ENCODE measurements at places on chromosomes 7 and 10.

DNA sequence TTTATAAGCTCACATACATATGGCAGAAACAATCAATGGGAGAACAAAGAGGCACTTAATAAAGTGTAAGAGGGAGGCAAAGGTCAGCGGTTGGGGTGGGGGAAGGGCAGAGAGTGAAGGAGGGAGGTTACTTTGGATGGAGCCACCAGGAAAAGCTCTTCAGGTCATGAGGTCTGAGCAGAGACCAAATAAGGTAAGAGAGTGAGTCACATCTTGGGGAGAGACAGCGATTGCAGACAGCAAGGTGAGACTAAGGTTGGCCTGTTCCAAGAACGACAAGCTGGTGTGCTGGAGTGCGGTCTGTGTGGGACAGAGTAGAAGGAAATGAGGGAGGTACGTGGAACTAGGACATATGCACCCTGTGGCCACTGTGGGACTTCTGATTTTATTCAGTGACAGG lies 74.3 kb upstream of the TOMM7 start:
- DNase-seq, result no peak

- DNase-seq, result no peak
Measured at GRCh38 chr10:123375097-123375496, 220.9 kb downstream of the BUB3 start.

GRCh38 chr7:111951052-111951451 lies 255.1 kb downstream of the DOCK4 start:
- no peak for DNase-seq

GRCh38 chr7:44194069-44194468 lies 4.8 kb upstream of the GCK start:
- peak; percentile 13 for DNase-seq

DNA sequence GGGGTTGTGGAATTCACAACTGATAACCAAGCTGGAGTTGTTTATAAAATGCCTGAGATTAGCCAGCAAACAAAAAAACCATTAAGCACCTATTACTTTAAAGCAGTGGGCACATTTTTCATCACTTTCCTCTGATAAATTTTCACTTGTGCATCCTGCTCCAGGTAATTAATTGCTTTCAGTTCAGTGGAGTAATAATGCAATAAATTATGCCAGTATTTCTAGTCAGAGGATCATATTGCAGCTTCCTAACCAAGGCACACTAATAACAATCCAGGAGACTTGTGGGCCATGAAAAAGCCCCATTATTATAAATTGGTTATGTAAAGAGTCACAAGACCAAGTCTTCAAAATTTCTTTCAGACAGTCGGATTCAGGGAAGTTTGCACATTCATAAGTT lies 193.2 kb downstream of the LRMDA start:
- no peak for DNase-seq

DNA sequence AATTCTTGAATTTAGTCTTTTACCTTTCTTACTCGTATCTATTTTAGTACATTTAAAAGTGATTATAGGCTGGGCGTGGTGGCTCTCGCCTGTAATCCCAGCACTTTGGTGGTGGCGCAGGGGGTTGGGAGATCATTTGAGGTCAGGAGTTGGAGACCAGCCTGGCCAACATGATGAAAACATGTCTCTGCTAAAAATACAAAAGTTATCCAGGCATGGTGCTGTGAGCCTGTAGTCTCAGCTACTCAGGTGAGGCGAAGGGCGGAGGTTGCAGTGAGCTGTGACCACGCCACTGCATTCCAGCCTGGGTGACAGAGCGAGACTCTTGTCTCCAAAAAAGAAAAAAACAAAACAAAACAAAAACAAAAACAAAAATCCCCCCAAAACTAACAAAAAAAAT lies 12.2 kb downstream of the PRKCQ start:
- no peak for DNase-seq

DNA sequence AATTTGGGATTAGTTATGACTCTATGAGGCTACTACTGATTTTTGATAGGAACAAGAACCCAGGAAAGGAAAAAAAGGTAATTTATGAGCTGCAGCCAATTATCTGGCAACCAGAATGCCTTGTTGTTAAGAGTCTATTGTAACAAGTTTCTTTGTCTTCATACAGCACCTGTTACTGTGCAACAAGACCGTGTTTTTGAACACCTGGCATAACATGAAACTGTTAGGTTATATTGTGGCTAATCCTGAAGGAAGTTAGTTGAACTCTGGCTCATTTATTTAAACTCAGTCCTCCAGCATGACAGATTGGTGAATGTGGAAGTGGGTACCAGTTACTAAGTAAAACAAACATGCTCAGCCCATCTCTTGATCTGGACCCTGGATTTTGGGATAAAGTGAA lies 33.0 kb downstream of the RALA start:
- no peak for DNase-seq

- no peak for DNase-seq
Measured at GRCh38 chr10:44243851-44244510, 140.9 kb downstream of the CXCL12 start.

DNA sequence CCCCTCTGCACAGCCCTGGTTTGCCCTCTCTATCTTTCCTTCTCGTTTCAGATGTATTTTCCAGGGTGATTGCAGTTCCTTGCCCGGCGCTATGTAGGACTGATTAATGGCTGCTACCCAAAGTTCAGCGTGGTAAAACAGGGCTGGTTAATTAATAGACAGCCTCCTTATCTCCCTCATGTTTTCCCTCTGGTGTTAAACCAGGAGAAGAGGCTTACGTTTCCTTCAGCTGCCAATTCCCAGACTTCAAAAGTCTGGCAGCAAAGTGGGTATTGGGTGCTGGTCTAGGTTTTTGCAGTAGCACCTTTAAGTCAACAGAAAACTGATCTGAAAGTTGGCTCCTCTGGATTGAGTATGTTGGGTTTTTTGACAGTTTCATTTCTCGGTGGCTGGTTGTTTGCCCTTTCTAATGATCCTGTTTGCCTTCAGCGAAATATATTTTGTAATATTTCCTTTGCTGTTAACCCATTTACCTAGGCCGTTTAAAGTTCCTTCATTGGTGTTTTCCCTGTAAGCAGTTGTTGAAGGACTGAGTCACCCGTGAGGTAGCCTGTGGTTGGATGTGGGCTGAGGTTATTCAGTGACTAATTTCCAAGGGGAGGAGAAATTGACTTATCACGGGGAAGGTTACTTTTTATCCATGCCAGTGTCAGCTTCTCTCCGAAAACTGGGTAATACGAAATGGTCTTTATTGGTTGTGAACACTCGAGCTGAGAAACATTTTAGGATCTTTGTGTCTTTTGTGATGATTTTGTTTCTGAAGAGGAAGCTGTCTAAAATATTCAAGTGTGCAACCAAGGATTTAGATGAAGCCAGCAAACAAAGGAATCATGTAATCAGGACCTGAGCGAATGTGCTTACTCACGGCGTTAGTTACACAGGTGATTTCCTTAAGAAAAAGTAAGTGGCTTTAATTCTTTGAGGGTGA lies 257.2 kb downstream of the KIAA1217 start:
- peak; percentile 46 for DNase-seq

GRCh38 chr10:73655257-73655989 lies 406 bp downstream of the SYNPO2L start:
- no peak for DNase-seq

DNA sequence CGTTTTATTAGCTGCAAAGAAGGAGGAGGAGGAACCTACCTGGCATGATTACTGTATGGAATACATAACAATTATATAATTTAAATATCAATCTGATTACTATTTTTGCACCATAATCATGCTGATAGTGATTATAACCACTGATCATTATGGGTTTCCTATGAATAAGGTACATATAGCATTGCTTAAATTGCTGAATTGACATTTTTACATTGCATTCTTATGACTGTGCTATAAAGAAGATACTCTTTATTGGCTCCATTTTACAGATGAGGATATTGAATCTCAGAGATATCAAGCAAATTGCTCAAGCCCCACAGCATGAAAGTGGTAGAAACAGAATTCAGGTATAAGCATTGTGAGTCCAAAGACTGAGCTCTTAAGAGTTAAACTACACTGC lies 23.1 kb downstream of the DKK1 start:
- DNase-seq, result no peak

GRCh38 chr7:113756250-113756649 lies 162.6 kb downstream of the PPP1R3A start:
- DNase-seq, result no peak

DNA sequence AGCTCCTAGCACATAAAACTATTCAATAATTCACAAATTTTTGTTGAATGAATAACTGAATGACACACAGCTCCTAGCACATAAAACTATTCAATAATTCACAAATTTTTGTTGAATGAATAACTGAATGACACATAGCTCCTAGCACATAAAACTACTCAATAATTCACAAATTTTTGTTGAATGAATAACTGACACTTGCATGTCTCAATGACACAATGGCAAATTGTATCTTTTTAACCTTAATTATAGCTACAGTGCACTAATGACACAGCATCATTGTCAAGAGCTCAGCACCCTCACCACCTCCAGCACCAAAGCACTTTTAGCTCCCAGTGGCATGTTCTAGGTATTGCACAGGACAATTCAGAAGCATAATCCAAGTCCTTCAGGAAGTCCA lies 131.6 kb downstream of the PDE1C start:
- DNase-seq, result no peak

DNA sequence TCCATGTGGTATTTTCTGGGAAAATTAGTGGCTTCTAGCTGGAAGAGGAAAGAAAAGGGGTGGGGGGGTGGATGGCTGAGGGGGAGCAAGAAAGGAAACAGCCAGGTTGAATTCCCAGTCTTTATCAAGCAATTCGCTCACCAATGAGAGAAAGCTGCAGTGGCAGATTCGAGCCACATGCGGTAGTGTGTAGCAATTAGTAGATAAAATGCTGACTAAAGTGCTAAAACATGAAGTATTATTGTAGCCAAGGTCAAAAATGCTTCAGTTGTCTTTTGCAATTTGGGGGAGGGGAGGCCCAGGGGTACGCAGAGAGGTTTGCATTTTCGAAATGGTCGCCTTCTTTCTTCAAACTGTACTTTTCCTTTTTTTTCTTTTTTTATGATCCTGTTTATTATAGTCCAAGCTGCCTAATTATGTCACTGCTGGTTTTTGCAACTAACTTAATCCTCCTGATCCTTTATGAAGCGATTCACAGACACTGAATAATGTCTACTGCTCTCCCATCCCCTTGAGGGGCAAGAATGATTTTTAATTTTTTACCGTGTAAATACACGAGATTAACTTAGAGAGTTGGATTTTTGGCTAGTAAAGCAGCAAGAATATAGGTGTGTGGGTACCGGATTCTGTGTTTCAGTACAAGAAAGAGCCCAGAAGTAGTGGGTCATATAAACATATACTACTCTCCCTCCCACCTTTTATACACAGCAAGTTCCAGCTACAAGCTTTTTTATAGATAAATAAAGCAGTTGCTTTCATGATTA lies 3.6 kb upstream of the ARID5B start:
- no peak for DNase-seq

DNA sequence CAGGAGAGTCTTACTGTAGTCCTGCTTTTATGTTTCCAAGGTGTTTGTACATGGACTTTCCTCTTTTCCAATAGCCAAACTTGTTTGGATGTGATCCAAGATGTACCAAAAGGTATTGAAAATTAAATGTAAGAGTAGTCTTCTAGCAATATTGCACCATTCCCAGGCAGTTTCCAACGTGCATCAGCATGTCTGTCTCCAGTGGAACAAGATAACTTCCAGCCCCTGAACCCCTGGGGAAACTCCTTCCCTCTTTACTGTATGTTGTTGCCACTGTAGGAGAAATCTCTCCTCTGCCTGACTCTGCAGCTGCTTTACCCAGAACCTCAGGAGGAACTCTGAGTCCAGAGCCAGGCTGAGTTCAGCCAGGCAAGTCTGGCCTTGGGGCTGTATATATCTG lies 18.5 kb downstream of the ARMC10 start:
- no peak for DNase-seq

GRCh38 chr10:32240471-32240870 lies 106.5 kb downstream of the EPC1 start:
- no peak for DNase-seq

DNA sequence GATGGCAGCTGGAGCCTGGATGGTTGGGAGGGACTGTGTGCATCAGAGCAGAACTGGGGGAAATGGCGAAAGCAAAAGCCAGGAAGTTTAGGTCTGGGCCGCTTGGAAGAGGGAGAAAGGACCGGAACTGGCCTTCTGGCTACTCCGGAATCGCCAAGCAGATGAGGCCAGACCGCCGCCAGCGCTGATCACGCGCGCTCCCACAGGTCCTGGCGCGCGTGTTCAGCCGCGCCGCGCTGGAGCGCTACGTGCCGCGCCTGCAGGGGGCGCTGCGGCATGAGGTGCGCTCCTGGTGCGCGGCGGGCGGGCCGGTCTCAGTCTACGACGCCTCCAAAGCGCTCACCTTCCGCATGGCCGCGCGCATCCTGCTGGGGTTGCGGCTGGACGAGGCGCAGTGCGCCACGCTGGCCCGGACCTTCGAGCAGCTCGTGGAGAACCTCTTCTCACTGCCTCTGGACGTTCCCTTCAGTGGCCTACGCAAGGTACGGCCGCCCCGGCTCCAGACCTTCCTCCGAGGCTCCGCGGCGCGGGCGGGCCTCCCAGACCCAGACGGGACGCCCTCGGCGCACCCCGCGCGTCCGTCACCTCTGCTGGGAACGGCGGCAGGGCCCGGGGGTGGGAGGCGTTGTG lies 2.0 kb downstream of the CYP26C1 start:
- DNase-seq, result no peak

GRCh38 chr7:71480791-71481190 lies 348.8 kb downstream of the GALNT17 start:
- no peak for DNase-seq

- DNase-seq, result no peak
Measured at GRCh38 chr7:82286096-82286797, 157.3 kb downstream of the CACNA2D1 start.

DNA sequence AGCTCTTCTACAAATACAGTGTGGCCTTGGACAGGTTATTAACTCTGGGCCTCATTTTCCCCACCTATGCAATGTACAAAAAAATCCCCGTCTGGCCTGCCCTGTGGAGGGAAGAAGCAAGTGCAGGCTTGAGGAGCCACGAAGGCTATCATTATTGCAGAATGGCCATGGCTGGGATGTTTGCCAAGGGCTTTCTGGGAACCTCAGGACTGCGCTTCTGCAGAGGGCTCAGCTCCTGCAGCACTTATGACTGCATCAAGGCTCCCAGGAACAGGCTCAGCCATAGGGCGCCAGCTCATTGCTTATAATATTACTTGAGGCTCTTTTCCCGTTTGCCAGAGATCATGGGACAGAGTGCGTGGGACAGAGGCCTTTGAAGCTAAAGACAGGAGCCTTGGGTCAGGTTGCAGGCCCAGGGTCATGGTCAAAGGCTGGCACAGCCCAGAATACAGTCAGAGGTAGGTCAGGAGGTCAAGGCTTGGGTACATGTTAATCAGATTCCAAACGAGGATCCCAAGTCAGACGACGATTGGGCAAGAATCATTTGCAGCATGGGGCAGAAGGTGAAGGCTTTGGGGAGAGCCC lies 20.6 kb upstream of the C10orf105 start:
- DNase-seq, result no peak

GRCh38 chr7:116329686-116330503 lies 119.6 kb downstream of the TES start:
- DNase-seq, result no peak

- DNase-seq, result no peak
Measured at GRCh38 chr10:76251841-76252671, 820.6 kb downstream of the LRMDA start.

- DNase-seq, result no peak
Measured at GRCh38 chr7:155282671-155283070, 15.0 kb upstream of the INSIG1 start.

- DNase-seq, result no peak
Measured at GRCh38 chr7:149016876-149017275, 11.4 kb downstream of the PDIA4 start.

GRCh38 chr10:126397156-126397555 lies 8.9 kb upstream of the ADAM12 start:
- no peak for DNase-seq

- no peak for DNase-seq
Measured at GRCh38 chr7:96823274-96823673, 113.6 kb upstream of the SEM1 start.

- no peak for DNase-seq
Measured at GRCh38 chr7:133478591-133479135, 225.8 kb downstream of the EXOC4 start.
